ENCODE measurements at places on chromosomes 11 and 22.

DNA sequence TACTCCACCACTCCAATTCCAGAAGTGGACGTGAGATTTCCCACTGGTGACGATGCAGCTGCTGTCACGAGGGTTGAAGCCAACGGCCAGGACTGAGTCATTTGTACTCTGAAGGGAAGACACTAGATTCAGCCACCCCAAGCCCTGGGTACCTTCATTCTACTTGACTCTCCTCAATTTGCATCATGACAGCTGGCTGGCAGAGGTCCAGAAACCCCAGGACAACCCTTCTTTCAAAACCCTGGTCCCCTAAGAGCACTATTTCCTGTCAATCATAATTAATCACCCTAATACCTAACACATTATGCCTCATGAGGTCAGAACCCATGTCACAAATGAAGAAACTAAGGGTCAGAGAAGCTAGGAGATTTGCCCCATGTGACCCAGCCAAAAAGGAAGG lies 4.9 kb downstream of the EML3 start:
- peak; percentile 33 for DNase-seq

GRCh38 chr11:61892085-61892370 lies 683 bp upstream of the FADS3 start:
- DNase-seq = no peak

DNA sequence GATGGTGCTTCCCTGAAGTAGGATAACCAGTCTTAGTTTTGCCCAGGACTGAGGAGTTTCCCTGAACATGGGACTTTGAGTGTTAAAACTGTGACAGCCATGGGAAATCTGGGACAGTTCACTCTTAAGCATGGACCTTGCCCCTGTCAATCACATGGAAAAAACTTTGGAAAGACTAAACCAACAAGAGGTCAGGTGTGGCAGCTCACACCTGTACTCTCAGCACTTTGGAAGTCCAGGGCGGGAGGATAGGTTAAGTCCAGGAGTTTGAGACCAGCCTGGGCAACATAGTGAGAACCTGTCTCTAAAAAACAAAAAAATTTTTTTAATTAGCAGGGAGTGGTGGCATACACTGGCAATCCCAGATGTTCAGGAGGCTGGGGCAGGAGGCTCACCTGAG lies 3.3 kb upstream of the AMBRA1 start:
- DNase-seq = no peak

DNA sequence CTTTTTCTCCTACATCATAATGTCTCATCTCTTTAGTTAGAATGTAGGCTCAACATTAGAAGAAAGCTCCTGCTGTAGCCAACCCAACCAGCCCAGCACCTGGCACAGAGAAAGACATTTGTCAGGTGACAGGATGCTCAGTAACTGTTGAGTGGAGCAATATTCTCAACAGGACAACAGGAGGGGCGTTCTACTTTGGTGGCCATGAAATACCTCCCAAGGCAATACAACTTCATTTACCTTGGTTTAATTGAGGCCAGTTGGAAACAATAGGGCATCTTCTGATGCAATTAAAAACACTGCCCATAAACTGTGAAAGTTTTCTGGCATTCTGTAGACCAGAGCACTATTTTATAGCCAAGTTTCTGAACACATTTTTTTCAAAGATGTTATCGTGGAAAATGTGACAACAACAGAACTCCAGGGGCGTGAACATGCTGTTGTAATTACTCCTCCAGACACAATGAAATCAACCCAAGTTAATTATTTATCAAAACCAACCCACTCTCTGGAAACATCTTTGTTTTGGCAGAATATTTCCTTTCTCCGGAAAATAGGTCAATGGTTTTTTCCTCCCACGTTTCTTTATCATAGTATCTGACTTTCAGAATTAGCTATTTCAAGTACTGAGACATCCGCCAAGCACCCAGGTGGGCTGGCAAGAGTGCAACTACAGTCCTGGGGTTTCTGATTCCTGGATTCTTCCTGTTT lies 538.1 kb downstream of the SOX6 start:
- no peak for DNase-seq

GRCh38 chr11:78081583-78081982 lies 1.9 kb upstream of the NDUFC2 start:
- DNase-seq = no peak

GRCh38 chr11:73034331-73034730 lies 107.8 kb downstream of the FCHSD2 start:
- DNase-seq = no peak

DNA sequence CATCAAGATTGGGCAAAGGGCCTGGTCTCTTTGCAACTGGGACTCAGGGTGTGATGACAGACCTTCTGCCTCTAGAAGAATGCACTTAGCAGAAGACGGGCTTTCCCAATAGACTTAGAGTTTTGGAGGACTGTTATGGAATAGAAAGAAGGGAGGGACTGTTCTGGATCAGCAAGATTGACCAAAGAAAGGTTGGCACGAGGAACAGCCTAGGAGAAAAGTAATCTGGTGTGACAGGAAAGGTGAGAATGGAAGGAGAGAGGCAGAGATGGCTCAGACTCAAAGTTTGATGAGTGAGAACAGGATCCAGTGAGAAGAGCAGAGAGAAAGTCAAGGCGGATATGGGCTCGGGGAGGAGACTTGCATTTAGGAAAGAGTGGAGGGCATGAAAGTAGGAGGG lies 23.0 kb upstream of the TMEM45B start:
- no peak for DNase-seq

DNA sequence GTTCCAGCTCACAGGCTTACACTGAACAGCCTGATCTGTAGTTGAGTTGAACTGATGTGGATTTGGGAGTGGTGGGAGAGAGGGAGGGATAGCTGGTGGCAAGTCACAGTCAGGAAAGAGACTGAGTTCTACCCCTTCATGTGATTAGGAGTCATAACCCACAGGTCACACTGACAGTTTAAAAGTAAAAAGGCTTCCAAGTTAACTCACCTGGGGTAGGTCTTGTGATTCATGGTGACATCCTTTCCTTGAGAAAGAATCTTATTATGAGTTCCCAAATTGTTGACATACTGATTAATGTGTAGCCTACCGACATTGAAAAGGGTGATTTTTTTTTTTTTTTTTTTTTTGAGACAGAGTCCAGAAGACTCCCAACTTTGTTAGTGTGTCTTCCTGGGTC lies 5.4 kb downstream of the IZUMO1R start:
- no peak for DNase-seq

DNA sequence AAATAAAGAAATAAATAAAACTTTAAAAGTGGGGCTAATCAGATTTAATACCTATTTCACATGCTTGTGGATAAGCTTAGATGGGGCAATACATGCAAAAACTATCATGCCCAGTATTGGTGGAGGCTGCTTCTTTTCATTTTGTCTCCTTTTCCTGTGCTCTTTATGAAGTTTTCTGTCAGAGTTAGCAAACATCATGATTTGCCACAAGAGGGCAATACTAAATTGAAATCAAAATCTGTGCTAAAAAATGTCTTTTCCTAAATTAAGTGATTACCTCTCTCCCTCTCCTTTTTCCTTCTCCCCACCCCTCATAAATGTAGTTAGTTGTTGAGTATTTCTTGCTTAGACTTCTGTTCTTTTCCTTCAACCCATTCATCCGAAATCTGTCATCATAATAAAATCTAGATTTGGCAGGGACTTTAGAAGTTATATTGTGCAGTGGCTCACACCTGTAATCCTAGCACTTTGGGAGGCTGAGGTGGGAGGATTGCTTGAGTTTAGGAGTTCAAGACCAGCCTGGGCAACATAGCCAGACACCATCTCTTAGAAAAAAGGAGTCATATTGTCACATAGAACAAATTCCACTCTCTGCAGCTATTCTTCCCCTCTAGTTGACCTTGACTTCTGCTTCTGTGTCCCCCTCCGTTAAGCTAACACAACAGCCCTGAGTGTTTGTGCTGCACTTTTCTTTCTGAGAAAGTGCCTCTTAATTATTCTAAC lies 4.7 kb upstream of the ARHGAP42 start:
- peak; percentile 44 for DNase-seq

DNA sequence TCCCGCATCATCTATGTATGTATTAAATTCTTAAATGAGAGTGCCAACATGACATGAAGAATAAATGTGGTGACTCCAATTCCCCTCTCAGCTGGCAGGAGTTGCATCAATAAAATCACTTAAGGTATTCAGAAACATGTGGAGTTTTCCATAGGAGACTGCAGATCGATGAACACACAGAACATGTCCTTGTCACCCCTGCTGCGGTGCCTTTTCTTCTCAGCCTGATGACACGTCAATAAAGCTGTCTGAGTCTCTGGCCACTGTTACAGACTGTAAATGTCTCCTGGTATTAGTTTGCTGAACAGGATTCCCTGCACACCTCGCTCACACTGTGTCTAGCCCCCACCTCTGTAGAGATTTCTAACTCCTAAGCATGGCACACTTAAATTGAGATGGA lies 460.5 kb downstream of the LRRC4C start:
- no peak for DNase-seq

- DNase-seq = no peak
Measured at GRCh38 chr11:121478226-121478894, 25.6 kb upstream of the SORL1-AS1 start.

- DNase-seq = no peak
Measured at GRCh38 chr22:38890377-38890776, 18.4 kb upstream of the CBX6 start.

GRCh38 chr11:11532574-11532973 lies 89.2 kb downstream of the GALNT18 start:
- DNase-seq = no peak

Measured in hematopoietic multipotent progenitor cell treated with erythropoietin and hydrocortisone succinate and interleukin-3 and kit ligand, for 6 days (in vitro differentiated cells).